ENCODE measurements at places on chromosomes 13 and 19. TPM values are rescaled to one million over a fixed set of nuclear protein-coding genes. Genes with fewer than 3 reads are reported as not detected.

Gene FARP1
- 1.1 TPM for total RNA-seq

DNA sequence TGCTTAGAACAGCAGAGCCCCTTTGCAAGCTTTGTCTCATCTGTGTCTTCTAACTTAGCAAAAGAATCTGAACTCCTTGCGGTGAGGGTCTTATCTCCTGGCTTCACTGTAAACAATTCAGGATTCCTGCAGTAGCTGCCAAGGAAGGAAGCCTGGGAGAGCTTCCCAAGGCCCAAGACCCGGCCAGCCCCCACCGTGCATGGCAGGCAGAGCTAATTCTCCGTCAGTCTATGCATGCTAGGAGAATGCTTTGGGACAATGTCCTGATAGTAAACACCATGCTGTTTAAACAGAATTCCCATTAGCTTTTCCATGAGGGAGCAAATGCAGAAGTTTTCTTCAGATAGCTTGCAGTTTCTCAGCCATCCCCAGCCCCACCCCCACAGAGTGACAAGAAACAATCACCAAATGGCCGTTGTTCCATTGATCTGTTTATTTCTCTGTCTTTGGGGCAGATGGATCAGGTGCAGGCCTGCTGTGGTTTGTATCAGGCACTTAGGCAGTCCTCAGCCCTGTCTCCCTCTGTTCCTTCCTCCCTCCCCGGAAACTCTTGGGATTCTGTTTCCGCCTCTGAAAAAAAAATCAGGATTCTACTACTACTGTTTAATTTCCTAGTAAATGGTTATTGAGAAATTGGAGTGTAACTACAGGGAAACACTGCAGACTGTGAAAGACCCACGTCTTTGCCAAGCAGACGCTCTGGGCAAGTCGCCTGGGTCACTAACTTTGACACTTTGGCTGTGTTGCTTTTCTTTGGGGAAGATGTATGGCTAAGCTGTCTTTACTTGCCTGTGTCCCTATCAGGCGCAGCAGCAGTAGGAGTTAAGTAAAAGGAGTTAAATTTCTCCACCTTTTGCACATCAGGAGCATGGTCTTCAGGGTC is 40.7 kb upstream of the SPATA13 start:
- no peak for DNase-seq

Gene CLDN10
- total RNA-seq, result not detected

- DNase-seq, result no peak
Measured at GRCh38 chr19:55071129-55071502, 4.6 kb upstream of the EPS8L1 start.

DNA sequence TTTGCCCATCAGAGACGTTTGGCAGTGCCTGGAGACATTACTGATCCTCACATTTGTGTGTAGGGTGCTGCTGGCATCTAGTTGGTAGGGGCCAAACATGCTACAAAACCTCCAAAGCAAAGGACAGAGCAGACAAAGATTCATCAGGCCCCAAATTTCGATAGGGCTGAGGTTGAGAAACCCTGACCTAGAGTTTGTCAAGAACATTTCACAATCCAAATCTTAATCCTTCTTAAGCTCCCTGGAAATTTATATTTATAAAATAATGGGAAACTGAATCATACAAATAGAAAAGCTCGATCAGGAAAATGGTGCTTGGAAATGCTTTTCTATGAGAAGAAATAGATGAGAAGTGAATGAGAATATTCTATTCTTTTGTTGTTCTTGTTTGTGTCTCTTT is 273.6 kb downstream of the DCT start:
- DNase-seq, result no peak

Gene WASF3
- 0.20 TPM for total RNA-seq

Gene ZNF681
- total RNA-seq, result 9.2 TPM

Data from naive thymus-derived CD4-positive, alpha-beta T cell (primary cell).